ENCODE measurements at places on chromosomes 2 and 18. TPM values are rescaled to one million over a fixed set of nuclear protein-coding genes. Genes with fewer than 3 reads are reported as not detected.

DNA sequence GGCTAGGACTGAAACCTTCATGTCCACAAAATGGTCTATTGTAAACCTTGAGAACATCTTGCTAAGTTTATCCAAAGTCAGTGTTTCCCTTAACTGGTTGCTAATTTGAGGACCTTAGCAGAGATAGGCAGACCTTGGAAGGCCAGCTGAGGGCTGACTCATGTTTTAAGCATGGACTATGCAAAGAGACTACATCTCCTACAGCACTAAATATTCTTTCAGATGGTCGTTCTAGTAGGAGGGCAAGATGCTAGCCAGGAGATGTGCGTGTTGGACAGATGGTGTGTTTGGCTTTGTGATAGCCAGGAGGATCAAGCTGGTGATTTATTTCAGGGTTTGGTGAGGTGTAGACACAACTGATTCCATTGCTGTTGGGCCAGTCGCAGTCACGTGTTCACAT lies 75.8 kb downstream of the NRP2 start:
- no peak for DNase-seq

- no peak for DNase-seq
Measured at GRCh38 chr18:12460874-12461273, 53.1 kb downstream of the PRELID3A start.

The TNFRSF11A gene
- 2.6 TPM for polyA plus RNA-seq

DNA sequence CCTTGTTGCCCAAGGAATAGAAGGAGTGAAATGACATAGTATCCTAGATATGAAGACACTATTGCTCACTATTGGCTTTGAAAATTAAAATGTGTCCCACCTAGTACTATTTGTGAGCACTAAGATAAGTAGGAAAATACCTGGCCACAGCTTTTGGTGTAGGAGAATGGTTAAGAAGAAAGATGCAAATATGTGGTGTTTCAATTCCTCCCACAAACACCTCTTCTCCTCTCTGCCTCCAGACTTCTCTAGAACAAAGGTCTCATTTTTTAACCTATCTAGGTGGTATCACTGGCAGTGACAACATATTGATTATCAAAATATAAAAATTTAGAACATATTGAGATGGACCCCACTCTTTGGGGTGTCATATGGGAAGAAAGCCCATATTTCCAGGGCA lies 929.9 kb upstream of the FANCL start:
- no peak for DNase-seq

The TACR1 gene
- polyA plus RNA-seq: 1.5 TPM
